NCI-H446 treated with DMSO at 0.1 percent for 48 hours (cell line): ENCODE measurements at places on chromosomes 1 and 21.

DNA sequence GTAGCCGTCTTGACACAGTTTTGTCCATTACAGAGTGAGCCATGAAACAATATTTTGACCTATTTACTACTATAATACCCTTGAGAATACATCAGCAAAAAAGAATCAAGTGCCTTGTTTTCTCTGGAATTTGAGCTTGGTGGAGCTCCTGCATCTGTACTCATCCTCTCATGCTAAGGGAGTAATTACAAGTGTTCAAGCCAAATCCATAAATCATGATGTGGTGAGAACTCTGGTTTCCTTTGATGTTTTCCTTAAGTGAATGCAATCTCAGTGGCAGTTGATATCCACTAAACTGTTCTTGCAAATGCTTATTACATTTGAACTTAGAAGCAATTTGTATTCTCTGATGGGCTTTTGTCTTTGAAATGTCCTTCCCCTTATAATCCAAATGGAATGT is 824.6 kb upstream of the TMPRSS15 start:
- DNase-seq: peak; percentile 73

GRCh38 chr21:46220275-46220810 is 8.2 kb downstream of the LSS start:
- DNase-seq: no peak

DNA sequence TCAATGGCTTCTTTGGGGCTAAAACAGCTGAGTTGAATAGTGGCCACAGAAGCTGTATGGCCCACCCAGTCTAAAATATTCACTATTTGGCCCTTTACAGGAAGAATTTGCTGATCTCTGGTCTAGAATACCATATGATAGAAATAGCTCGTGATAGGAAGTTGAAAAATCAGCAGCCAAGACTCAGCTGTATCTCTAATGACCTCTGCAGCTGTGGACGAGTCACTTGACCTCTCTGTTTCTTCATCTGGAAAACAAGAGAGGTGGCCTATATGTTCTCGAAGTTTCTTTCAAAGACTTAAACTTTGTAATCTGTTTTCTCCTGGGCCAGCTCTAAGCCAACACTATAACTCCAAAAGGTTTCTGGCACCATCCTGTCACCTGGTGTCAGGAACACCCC is 129.2 kb downstream of the ZBTB18 start:
- no peak for DNase-seq

DNA sequence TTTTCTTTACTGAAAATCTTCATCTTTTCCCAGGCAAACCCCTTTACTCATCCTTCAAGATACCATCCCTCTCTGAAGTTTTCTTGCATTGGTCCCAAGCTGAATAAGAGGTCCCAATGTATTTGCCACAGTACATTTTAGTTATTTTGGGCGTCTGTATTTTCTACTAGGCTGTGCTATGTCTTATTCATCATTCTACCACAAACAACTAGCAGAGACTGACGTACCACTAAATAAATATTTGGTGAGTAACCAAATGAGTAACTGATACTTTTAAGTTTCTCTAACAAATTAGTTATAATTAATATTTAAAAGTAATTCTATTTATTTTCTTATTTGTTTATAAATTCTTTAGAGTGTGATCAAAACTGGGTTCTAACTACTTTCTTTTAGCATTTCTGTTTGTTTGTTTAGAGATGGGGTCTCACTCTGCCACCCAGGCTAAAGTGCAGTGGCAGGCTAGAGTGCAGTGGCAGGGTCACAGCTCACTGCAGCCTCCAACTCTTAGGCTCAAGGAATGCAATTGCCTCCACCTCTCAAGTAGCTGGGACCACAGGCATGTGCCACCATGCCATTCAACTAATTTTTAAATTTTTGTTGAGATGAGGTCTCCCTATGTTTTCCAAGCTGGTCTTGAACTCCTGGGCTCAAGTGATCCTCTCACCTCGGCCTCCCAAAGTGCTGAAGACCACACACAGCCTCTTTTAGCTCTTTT is 33.1 kb downstream of the NDC1 start:
- DNase-seq: no peak
